GM23338 (cell line): ENCODE measurements at places on chromosomes 12 and 14. TPM values are rescaled to one million over a fixed set of nuclear protein-coding genes. Genes with fewer than 3 reads are reported as not detected.

- no peak for DNase-seq
- no peaks in the 10 kb centered on the region for H3K27me3 ChIP-seq
- H3K27ac ChIP-seq, result no peak overlapping the region
- no peaks in the 10 kb centered on the region for H3K4me1 ChIP-seq
- no peak overlapping the region for H3K4me3 ChIP-seq
- peaks cover 11% of the 10 kb centered on the region; the same call in 1 of the 2 replicates for H3K36me3 ChIP-seq
These were observed 209.3 kb upstream of the RGS6 start for GRCh38 chr14:71722885-71723284.

DNA sequence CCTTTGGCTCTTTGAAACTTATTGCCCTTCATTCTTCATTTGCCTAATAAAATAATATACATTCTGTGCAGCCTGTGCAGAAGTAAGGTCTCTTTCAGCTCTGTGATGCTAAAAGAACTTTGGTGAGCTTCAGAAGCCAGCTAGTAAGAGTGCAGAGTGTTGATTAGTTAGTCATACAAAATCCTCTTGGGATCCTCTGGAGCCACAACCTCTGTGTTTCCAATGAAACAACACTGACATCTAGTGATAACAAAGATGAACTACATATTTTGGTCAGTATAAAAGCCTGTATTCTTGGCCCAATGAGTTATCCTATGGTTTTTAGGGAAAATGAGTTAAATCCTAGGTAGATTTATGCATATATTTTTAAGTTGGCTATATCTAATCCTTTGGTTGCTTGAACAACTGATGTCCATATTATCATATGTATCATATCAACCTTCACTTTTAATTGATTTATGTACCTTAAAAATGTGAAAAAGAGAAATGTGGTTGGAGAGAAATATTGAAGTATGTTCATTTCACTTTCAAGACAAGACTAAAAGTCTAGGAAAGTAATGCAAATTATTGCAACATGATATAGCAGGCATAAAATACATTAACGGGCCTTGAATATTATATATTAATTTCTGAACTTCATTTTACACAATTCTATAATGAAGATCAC lies 158.4 kb downstream of the KLHL28 start:
- no peaks in the 10 kb centered on the region for H3K36me3 ChIP-seq
- no peak overlapping the region for H3K27ac ChIP-seq
- peak; percentile 76 for DNase-seq
- H3K4me1 ChIP-seq, result no peaks in the 10 kb centered on the region
- H3K27me3 ChIP-seq, result no peaks in the 10 kb centered on the region

GRCh38 chr14:97625477-97625876 lies 828.3 kb downstream of the VRK1 start:
- H3K27ac ChIP-seq, result no peak overlapping the region
- H3K27me3 ChIP-seq, result no peaks in the 10 kb centered on the region
- DNase-seq, result no peak
- H3K36me3 ChIP-seq, result no peaks in the 10 kb centered on the region

GRCh38 chr14:88247228-88247627 lies 75.8 kb downstream of the KCNK10 start:
- no peak overlapping the region for H3K27ac ChIP-seq
- no peak overlapping the region for H3K4me3 ChIP-seq
- no peaks in the 10 kb centered on the region for H3K4me1 ChIP-seq
- no peak for DNase-seq
- H3K36me3 ChIP-seq, result no peaks in the 10 kb centered on the region

DNA sequence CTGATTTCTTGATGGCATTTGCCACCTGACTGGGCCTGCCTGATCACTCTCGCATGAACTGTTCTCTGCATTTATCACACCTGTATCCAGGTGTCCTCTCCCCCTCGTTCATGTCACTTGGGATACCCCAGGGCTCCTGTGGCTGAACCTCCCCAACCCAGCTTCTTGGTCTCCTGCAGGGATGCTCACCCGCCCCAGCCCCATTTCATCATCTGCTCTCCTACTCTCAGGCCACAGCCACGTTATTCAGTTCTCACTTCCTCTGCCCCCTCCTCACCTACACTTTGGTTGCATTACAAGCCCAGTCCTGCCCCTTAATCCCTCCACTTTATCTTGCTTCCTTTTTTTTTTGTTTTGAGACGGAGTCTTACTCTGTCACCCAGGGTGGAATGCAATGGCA lies 35.5 kb downstream of the TMBIM6 start:
- no peak for DNase-seq
- no peaks in the 10 kb centered on the region for H3K4me1 ChIP-seq
- no peak overlapping the region for H3K4me3 ChIP-seq
- no peaks in the 10 kb centered on the region for H3K36me3 ChIP-seq
- no peak overlapping the region for H3K27ac ChIP-seq

GRCh38 chr14:23066855-23067744 lies 9.8 kb upstream of the CDH24 start:
- no peak for DNase-seq
- H3K27ac ChIP-seq, result no peak overlapping the region; the same call in 1 of the 2 replicates
- H3K4me1 ChIP-seq, result peaks cover 24% of the 10 kb centered on the region
- H3K36me3 ChIP-seq, result peaks cover 59% of the 10 kb centered on the region
- no peak overlapping the region for H3K4me3 ChIP-seq

GRCh38 chr12:99281277-99281676 lies 366.3 kb upstream of the GARIN6 start:
- H3K27ac ChIP-seq, result no peak overlapping the region
- no peak overlapping the region for H3K4me3 ChIP-seq
- H3K4me1 ChIP-seq, result no peaks in the 10 kb centered on the region
- H3K36me3 ChIP-seq, result no peaks in the 10 kb centered on the region
- H3K27me3 ChIP-seq, result no peaks in the 10 kb centered on the region

- H3K4me1 ChIP-seq, result peaks cover 10% of the 10 kb centered on the region
- no peak overlapping the region for H3K4me3 ChIP-seq
- H3K27me3 ChIP-seq, result no peaks in the 10 kb centered on the region
- H3K27ac ChIP-seq, result no peak overlapping the region
- H3K36me3 ChIP-seq, result no peaks in the 10 kb centered on the region
These were observed 521.2 kb upstream of the TBX3 start for GRCh38 chr12:115204957-115205754.

DNA sequence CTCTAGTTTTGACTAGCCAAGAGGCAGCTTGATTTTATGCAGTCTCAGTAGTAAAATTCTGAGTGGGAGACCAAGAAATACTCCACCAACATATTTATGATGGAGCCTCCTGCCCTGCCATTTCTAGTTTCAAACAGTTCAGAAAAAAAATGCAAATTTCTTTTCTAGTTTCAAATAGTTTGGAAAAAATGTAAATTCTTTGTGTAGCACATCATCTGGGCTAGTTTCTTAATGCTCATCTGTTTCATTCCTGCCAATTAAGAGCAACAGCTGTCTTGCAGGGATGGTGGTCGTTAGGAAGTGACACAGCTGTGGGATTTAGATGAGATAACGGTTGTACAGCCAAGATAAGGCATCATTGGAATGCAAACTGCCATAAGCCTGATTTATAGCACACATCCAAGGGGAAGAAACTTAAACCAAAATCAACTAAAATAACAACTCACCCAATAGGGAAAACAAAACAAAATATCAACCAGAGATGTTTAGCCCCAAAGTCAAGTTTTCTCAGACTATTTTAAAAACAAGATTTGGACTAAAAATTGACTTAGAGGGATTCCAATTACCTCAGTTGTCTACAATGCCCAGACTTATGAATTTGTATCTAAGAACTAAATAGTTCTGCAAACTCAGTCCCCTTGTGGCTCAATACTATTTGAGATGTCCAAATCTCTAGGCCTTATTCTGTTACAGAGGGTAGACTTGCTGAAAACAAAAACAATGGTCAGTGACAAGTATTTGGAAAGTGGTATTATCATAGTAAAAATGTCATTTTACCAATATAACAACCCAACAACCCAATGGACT lies 291.3 kb upstream of the ATP2B1 start:
- H3K4me1 ChIP-seq, result peaks cover 9% of the 10 kb centered on the region
- H3K27ac ChIP-seq, result no peak overlapping the region
- no peaks in the 10 kb centered on the region for H3K27me3 ChIP-seq
- DNase-seq, result no peak

- H3K4me1 ChIP-seq, result peaks cover 14% of the 10 kb centered on the region
- H3K4me3 ChIP-seq, result no peak overlapping the region
- no peak overlapping the region for H3K27ac ChIP-seq
- H3K36me3 ChIP-seq, result no peaks in the 10 kb centered on the region; the same call in 1 of the 2 replicates
These were observed 17.8 kb upstream of the MEG3 start for GRCh38 chr14:100807979-100808734.

DNA sequence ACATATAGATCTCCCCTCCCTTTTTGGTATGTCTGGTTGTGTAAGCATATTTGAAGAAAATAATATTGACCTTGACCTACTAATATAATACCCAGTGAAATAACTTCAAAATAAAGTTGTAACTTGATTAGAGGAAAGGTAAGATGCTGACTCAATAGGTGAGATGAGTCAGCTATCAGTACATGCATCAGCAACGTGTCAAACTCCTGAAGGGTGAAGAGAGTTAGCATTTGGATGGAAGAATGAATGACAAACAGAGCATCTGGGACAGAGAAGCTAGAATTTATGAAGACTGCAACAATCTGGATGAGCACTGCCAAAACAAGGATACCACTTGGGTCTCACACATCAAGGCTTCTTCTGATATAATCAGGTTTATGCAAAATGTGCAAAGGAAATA lies 74.9 kb downstream of the PPP2R5E start:
- no peak for DNase-seq
- H3K4me3 ChIP-seq, result no peak overlapping the region
- no peak overlapping the region for H3K27ac ChIP-seq
- H3K36me3 ChIP-seq, result no peaks in the 10 kb centered on the region
- no peaks in the 10 kb centered on the region for H3K27me3 ChIP-seq
- H3K4me1 ChIP-seq, result peaks cover 25% of the 10 kb centered on the region

DNA sequence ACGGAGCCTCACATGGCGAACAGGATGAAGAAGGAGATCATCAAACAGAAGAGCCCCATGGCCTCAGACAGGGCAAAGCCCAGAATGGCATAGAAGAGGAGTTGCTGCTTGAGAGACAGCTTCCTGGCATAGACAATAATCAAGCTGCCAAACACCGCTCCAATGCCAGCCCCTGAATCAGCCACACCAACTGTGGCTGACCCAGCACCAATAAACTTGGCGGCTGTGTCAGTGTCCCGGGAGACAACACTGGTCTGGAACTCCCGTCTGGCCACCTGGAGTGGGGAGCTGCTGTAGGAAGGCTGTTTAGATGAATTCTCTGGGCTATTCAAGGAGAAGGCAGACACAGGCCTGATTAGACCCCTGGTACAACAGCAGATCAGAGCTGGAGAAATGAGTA lies 100.1 kb downstream of the HEATR5A start:
- H3K27ac ChIP-seq, result no peak overlapping the region
- H3K36me3 ChIP-seq, result no peaks in the 10 kb centered on the region
- no peaks in the 10 kb centered on the region; the same call in 1 of the 2 replicates for H3K4me1 ChIP-seq
- no peaks in the 10 kb centered on the region for H3K27me3 ChIP-seq
- no peak overlapping the region for H3K4me3 ChIP-seq
- no peak for DNase-seq

DNA sequence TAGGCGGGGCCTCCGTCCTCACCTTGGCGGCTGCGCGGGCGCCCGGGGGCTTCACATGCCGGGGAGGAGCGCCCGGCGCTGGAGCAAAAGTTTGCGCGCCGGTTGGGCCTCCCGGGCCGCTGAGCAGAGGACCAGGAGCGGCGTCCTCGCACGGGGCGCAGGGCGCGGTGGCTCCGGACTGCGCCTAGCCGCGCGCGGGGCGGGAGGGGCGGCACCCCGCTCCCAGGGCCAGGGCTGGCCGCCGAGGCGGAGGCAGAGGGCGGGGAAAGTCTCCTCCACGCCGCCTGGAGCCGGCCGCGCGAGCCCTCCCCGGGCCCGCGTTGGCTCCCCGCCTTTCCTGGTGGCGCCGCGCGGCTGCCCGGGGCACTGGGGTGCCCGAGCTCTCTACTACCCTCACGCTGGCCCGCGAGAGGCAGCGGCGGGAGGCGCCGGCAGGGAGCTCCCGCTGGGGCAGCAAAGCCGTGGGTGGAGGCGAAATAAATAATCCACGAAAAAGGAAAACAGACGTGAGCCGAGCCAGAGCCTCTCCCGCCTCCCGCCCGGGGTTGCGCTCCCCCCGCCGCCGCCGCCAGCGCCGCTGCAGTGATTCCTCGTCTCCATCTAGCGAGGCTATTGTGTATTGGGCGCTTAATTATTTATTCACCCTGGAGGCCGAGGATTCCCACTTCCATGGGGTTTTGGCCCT lies 400 bp upstream of the PRIMA1 start:
- peaks cover 9% of the 10 kb centered on the region for H3K4me1 ChIP-seq
- no peak overlapping the region for H3K27ac ChIP-seq
- H3K4me3 ChIP-seq, result peak overlapping the region; percentile 86
- peak; percentile 78 for DNase-seq
- H3K27me3 ChIP-seq, result peaks cover 33% of the 10 kb centered on the region

Gene B4GALNT1
- total RNA-seq, result 2.4 and 2.8 TPM in 2 replicates

Gene RPGRIP1
- total RNA-seq, result 0.93 and 1.6 TPM in 2 replicates

Gene GUCY2C
- 1.9 and 3.1 TPM in 2 replicates for total RNA-seq

Gene ZC3H14
- total RNA-seq, result 80.3 and 87.9 TPM in 2 replicates

Gene PZP
- 0.43 TPM in 1 of 2 replicates, not detected in the other for total RNA-seq

Gene FSCB
- 0.07 and 0.12 TPM in 2 replicates for total RNA-seq

Gene HOXC6
- not detected in 2 replicates for total RNA-seq
